ENCODE measurements at places on chromosomes 12 and 14.
A peak's percentile ranks its signal among the peaks of the same experiment; 100 is the strongest.

DNA sequence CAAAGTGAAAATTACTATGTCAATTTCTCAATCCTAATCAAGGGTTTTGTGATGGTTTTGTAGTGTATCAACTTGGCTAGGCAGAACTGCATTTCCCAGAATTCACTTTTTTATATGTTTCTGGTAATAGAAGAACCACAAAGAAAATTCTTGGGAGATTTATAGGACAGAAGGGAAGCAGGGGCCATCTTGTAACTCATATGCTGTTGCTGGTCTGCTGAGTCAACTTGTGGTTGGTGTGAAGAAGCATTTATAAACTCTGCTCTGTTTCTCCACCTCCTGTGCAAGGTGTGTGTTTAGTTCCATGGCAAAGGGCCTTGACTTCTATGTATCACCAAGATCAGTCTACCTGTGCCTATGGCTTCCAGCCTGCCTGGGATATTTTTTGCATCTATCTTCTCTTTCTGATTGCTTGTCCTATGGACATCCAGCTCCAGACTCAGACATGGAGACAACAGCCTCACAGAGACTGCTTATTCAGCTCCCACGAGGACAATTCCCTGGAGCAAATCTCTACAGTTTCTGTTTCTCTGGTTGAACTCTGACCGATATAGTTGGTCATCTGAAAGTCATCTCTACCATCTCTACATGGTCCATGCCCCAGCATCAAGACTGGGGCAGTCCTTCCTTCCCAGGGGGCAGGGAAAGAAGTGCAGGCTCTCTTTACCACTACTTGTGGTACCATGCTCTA lies 364.3 kb upstream of the DDHD1 start:
- DNase-seq, result no peak

GRCh38 chr14:31510222-31510621 lies 22.4 kb upstream of the GPR33 start:
- DNase-seq, result peak; percentile 56

GRCh38 chr12:102051431-102051965 lies 10.3 kb downstream of the WASHC3 start:
- no peak for DNase-seq

DNA sequence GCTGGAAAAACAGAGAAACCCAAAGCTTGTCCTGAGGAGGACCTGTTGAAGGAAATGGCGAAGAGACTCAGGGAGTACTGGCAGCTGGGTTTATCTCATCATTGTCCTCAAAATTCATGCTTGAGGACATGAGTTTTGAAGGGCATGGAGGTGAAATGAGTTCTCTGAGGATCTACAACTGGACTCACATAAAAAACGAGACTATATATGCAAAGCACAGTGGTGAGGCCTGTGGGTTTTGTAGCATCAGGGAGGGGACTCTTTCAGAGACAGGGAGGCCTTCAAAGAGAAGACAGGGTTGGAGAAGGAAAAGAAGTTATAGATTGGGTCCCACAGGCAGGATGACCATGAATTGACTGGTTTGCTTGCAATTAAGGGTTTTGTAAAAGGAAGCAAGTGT lies 71.3 kb upstream of the SCN8A start:
- no peak for DNase-seq

DNA sequence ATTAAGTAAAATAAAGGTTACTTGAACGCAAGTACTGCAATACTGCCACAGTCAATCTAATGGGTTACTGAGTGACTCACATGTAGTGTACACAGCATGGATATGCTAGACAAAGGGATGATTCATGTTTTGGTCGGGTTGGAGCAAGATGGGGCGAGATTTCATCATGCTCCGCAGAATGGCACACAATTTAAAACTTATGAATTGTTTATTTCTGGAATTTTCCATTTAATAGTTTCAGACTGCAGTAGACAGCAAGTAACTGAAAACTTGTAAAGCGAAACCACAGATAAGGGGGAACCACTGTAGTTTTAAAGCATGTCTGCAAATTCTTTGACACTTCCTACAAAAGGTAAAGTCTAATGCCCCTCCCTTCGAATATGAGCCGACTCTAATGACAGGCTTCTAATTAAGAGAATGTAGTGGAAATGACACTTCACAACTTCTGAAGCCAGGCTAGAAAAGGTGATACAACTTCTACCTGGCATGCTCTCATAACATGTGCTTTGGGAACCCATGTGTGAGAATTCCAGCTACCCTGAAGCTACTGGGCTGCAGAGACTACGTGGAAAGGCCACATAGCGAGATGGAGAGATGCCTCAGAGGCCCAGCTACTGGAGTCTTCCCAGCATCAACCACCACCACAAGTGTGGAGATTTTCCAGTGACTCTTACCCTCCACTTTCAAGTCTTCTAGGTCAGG lies 13.9 kb upstream of the TCP11L2 start:
- no peak for DNase-seq

DNA sequence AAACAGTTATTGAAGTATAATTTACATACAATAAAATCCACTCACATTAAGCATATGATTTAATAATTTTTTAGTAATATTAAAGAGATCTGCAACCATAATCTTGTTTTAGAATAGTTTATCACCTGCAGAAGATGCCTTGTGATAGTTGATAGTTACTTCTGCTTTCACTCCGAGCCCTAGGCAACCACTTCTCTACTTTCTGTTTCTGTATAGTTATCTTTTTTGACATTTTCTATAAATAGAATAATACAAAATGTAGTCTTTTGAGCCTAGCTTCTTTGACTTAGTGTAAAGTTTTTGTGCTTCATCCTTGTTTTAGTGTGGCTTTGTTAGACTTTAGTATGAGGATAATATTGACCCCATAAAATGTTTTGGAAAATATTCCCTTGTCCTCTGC lies 111.0 kb downstream of the MNAT1 start:
- DNase-seq, result no peak

- DNase-seq, result no peak
Observed at GRCh38 chr14:99127651-99128167, 144.3 kb downstream of the BCL11B start.

DNA sequence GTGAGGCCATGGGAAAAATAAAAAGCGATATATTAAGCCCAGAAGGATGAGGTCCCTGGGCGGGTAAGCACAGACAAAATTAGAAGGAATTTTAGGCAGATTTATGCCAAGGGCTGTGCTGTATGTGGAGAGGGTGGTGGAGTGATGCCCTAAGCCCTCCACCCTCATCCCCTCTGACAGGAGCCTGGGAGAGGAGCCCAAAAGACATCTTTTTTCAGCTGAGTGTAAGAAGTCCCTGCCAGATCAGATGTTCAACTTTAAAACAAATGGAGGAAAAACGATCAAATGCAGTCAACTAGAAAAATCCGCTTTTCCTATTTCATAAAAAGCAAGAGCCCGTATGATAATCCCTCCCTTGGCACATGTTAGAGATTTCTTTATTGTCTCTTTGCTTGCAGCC lies 47.7 kb upstream of the NRXN3 start:
- no peak for DNase-seq

DNA sequence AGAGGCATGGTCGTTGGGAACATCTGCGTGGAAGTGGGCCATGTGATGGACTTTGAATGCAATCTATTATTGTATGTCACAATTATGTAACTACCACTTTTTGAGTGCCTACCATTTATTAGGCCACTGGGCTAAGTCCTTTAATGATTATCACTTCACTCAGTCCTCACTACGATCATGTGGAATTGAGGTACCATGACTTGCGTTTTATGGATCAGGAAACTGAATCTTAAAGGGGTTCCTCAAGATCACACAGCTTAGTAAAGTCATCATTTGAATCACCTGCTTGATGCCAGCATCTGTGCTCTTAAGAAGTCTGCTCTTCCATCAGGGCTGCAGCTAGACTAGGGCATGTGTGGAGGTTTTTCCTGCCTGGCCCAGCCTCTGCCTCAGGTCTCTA lies 136.7 kb downstream of the DAD1 start:
- no peak for DNase-seq

- no peak for DNase-seq
Observed at GRCh38 chr14:59871166-59871495, 555 bp upstream of the RTN1 start.
